RCC 7860 (cell line): ENCODE measurements at places on chromosomes 3 and 15.

DNA sequence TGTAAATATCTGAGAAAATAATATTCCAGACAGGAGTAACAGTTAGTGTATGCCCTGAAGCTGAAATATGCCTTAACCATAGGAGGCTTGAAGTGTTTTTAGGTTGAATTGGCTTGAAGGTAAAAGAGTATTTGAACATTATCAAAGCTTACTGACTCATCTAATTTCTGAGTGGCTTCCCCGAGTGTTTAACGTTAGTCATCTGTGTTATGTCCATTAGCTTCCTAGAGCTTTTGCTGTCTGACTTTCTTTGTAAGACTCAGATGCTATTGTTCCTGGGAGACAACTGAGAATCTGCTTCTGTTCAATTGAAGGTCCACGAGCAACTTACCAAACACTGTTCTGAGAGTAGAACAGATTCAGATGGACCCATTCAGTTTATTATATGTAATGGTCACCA is 656.8 kb upstream of the NECTIN3 start:
- peak; percentile 78 for DNase-seq

- no peak for DNase-seq
Observed at GRCh38 chr3:112338021-112338726, 5.2 kb downstream of the CD200 start.

DNA sequence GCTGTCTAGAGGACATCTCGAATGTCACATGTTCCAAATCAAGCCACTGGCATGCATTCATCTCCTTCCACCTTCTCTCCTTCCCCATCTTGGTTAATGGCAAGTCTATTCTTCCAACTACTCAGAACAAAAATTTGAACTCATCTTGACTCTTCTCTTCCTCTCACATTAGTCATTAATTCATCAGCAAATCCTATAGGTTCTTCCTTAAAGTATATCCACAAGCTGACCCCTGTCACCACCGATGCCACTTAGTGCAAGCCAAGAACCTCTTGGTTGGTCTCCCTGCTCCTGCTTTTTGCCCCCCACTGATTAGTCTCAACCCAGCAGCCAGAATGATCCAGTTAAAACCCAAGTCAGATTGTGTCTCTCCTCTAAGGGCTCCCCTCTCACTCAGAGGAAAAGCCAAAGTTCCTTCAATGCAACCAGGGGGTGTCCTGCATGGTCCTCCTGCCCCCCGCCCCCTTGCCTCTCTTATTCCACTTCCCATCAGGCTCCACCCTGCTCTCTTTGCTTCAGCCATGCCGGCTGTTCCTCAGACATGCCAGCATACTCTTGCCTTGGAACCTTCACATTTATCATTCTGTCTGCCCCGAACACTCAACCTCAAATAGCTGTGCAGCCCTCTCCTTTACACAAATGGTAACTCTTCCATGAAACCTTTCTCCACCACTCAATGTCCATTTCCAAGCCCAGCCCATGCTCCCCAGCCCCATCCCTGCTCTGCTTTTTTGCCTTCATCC is 1.0 kb upstream of the GALNT15 start:
- DNase-seq = no peak

DNA sequence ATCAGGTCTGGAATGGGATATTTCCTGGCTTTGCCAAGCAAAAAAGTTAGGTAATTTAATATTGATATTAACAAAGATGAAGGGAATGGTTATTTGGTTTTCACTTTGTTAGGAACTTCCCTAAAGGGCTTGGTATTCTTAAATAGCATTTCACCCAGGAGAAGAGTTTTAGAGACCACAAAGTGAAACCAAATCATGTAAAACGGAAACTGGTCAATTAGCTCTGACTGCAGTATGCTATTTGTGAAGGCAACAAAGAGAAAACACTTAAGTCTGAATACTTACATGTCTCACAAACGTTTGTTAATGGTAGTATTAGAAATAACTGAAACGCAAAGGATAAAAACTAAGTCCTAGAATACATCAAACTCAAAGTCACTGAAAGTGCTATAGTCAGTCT is 32.4 kb upstream of the SETMAR start:
- no peak for DNase-seq

- DNase-seq = no peak
Observed at GRCh38 chr3:138972941-138973340, 25.9 kb downstream of the FOXL2NB start.
